Mesangial cell (primary cell): ENCODE measurements at places on chromosomes 7 and 10. TPM values are rescaled to one million over a fixed set of nuclear protein-coding genes. Genes with fewer than 3 reads are reported as not detected.

The PPP1R3C gene
- 1.8 and 8.2 TPM in 2 replicates for total RNA-seq

The LRRC17 gene
- 23.5 and 71.7 TPM in 2 replicates for total RNA-seq

The MOGAT3 gene
- total RNA-seq = not detected in 2 replicates

The MUC3A gene
- total RNA-seq = not detected in 2 replicates

The STEAP1 gene
- total RNA-seq = 0.63 and 3.6 TPM in 2 replicates

The NPFFR1 gene
- total RNA-seq = under 0.01 and 0.13 TPM in 2 replicates

The HEPACAM2 gene
- total RNA-seq = not detected in 2 replicates

The CTNNA3 gene
- 0.38 TPM in 1 of 2 replicates, not detected in the other for total RNA-seq

The COL1A2 gene
- total RNA-seq = 197 and 988 TPM in 2 replicates

The TRIM73 gene
- 0.89 TPM in 1 of 2 replicates, not detected in the other for total RNA-seq

The ACBD7 gene
- 1.8 and 2.3 TPM in 2 replicates for total RNA-seq

The SLC39A12 gene
- not detected in 2 replicates for total RNA-seq

The PTF1A gene
- total RNA-seq = not detected in 2 replicates

The MRPL43 gene
- 129 and 140 TPM in 2 replicates for total RNA-seq

The NYAP1 gene
- total RNA-seq = 0.16 and 4.2 TPM in 2 replicates

The SCIN gene
- total RNA-seq = 0.49 and 8.6 TPM in 2 replicates

The ACHE gene
- under 0.01 and 0.51 TPM in 2 replicates for total RNA-seq

The NUDT13 gene
- 2.0 and 4.4 TPM in 2 replicates for total RNA-seq

The UBE3C gene
- total RNA-seq = 45.6 and 58.8 TPM in 2 replicates

The HYAL4 gene
- not detected in 2 replicates for total RNA-seq
